ENCODE measurements at places on chromosomes 12 and 14.

GRCh38 chr12:13173012-13173932, 23.3 kb upstream of the EMP1 start:
- DNase-seq: peak; percentile 69

DNA sequence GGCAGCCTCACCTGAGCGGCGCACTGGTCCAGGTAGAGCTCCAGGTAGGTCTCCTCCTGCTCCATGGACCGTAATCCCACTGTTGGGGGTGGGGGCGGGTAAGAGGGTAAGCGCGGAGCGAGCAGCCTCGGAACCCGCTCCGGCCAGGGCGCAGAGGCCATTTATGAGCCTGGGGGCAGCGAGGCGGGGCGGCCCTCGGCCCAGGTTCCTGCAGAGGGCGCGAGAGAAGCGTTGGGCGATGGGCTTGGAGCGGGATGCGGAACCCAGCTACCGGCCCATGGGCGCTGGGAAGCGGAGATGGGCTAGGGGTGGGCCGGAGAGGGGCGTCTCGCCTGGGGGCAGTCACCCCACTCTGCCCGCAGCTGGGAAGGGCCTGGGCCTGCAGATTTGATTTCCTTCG, at the start of gene TBPL2:
TSS of gene TBPL2 (minus strand) at position 232 of the 400 bp plus-strand sequence. CDS start at position 65, 167 bp downstream.
- no peak for DNase-seq

- no peak for DNase-seq
Measured at GRCh38 chr12:112751844-112752243, 39.7 kb upstream of the RPH3A start.

GRCh38 chr14:23024612-23025075, 10.1 kb downstream of the PSMB5 start:
- DNase-seq: no peak

DNA sequence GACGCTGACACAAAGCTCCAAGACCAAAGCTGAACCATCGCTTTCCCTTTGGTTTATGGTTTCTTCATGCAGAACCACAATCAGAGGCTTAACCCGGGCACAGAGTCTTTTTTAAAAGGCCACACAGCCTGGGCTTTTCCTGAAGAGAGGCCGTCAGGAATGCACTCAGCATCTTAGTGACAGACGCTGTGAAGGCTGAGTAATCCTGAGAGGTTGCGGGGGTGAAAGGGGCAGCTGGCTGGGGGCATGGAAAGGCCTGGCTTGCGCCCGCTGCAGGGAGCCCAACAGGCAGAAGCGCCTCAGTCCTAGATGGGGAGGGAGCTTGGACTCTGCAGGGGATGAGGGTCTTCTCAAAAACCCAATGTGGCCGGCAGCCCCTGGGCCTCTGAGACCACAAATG, 13.6 kb downstream of the CTDSP2 start:
- DNase-seq: no peak

DNA sequence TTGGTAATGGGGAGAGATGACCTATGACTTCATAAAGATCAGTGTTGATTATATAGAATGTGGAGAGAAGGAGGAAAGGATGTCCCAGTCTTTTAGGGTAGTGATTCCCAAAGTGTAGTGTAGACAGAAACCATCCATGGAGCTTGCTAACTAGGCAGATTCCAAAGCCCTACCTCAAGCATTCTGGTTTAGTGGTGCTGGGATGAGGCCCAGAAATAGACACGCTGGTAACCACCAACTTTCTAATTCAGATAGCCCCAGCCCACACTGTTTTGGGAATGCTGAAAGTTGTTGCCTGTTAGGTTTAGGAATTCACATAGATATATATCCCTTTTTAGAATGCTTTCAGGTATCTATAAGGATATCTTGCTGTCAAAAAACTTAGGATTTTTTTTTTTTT, 69.2 kb downstream of the STAB2 start:
- no peak for DNase-seq

GRCh38 chr14:76772300-76773187, 11.3 kb downstream of the VASH1 start:
- DNase-seq: no peak

GRCh38 chr12:98439471-98439951, 75.9 kb upstream of the TMPO start:
- DNase-seq: no peak

GRCh38 chr12:44627387-44628166, 248.5 kb downstream of the NELL2 start:
- DNase-seq: no peak

GRCh38 chr12:84978921-84979320, 57.2 kb downstream of the TSPAN19 start:
- no peak for DNase-seq

DNA sequence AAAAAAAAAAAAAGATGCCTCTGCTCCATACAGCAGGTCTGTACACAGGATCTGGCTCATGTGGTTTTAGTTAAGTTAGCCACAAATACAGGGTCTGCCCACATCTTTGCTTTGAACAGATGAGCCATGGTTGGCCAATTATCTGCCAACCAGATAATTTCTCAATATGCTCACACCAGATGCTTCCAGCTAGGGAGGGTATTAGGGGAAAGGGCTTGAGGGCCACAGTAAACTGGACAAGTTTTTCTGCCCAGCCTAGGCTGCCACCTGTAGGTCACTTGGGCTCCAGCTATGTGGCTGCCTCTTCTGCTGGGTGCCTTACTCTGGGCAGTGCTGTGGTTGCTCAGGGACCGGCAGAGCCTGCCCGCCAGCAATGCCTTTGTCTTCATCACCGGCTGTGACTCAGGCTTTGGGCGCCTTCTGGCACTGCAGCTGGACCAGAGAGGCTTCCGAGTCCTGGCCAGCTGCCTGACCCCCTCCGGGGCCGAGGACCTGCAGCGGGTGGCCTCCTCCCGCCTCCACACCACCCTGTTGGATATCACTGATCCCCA, 776 bp downstream of the RDH5 start:
- no peak for DNase-seq

- no peak for DNase-seq
Measured at GRCh38 chr14:98136012-98136789, 1135.8 kb downstream of the BCL11B start.

GRCh38 chr12:46692606-46693005, 133.2 kb downstream of the SLC38A4 start:
- DNase-seq: no peak

DNA sequence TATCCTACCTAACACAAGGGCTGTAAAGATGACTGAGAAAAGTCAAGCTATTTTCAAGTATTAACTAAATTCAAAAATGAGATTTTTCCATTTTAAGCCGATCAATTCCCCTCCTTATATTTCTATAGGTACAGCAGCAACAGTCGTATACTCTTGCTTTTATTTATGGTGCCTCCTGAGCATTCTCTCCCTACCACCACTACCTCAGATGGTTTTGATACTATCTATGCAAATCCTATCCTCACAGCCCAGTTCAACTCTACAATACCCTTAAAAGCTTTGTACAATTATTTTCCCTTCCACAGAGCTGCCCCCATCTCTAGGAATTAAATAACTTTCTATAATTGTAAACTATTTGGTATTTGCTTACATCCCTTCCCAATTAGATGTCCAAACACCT, 52.1 kb downstream of the GALC start:
- no peak for DNase-seq

DNA sequence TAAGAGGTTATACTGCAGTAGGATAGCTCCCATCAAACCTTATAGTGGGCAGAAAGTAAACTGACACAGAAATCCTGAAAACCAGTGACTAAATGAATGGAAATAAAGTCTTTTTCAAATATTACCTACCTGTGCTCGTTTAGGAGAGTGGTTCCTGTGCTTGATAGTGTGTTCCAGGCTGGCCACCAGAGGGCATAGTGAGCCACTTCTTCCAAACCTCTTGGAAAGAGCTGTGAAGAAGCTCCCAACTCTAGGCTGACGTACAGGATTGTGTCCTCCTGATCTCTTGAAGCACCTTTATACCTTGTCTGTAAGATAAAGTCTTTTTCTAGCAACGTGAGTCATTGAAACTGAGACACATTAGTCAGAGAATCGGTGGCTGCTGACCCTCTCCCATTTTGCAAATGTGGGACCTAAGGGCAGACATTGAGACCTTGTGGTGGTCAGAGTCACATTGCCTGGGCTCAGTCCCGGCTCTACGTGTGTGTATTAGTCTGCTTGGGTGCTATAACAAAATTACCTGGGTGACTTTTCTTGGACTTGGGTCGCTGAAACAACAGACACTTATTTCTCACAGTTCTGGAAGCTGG, 17.6 kb downstream of the TDP1 start:
- peak; percentile 46 for DNase-seq

- DNase-seq: no peak
Measured at GRCh38 chr12:75820848-75821578, 210.6 kb downstream of the PHLDA1 start.

- DNase-seq: no peak
Measured at GRCh38 chr12:107475900-107476299, 209.7 kb upstream of the PWP1 start.

DNA sequence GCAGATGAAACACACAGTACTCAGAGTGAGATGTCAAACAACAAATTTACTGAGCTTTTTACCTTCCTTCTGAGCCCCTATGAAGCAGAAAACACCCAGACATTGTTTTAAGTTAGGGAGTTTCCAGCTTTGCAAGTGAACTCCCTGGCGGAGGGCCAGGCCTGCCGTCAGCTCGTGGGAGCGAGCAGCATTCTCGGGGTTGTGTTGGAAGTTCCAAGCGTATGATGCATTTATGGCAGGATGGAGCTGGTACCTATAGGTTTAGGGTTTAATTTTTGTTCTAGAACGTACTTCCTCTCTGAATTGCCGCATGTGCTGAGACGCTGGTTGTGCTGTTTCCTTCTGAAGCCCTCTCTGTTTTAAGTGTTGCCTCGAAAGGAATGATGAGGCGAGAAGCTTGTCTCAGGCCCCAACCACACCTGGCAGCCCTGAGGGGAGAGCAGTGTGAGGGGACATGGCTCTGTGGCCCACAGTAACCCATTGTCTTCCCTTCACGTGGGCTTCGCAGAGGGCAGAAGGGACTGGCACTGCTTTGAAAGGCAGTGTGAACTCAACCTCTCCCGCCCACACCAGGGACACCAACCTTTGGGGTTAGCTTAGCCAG, 76.6 kb downstream of the SSPN start:
- DNase-seq: peak; percentile 22

DNA sequence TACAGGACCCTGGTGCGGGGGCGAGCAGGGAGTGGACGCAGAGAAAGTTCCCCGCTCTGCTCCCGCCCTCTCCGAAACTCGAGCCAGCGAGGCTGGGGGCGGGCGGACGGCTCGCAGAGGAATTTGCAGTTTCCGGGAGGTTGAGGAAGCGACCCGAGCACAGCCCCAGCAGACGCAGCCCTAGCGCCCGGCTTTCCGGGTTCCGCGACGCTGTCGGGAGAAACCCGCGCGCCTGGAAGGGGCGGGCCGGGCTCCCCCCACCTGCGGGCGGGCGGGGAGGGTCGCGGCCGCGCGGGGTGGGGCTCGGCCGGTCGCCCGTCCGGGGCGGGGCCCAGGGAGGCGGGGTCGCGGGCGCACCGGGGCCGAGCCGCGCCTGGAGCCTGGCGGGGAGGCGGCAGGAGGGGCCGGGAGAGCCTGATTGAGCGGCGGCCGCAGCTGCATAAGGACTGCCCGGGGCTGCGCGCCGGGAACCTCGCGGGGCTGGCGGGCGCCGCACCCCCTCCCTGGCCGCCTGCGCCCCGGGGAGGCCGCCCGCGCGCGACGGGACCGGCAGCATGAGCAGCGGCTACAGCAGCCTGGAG, at the start of gene RASSF3:
TSS of gene RASSF3 (plus strand) at position 417 of the 581 bp plus-strand sequence. CDS start at position 555, 138 bp downstream.
- DNase-seq: peak; percentile 93

- DNase-seq: no peak
Measured at GRCh38 chr12:97594236-97595088, 131.9 kb downstream of the RMST start.

- no peak for DNase-seq
Measured at GRCh38 chr14:33450416-33450815, 500.5 kb downstream of the EGLN3 start.

DNA sequence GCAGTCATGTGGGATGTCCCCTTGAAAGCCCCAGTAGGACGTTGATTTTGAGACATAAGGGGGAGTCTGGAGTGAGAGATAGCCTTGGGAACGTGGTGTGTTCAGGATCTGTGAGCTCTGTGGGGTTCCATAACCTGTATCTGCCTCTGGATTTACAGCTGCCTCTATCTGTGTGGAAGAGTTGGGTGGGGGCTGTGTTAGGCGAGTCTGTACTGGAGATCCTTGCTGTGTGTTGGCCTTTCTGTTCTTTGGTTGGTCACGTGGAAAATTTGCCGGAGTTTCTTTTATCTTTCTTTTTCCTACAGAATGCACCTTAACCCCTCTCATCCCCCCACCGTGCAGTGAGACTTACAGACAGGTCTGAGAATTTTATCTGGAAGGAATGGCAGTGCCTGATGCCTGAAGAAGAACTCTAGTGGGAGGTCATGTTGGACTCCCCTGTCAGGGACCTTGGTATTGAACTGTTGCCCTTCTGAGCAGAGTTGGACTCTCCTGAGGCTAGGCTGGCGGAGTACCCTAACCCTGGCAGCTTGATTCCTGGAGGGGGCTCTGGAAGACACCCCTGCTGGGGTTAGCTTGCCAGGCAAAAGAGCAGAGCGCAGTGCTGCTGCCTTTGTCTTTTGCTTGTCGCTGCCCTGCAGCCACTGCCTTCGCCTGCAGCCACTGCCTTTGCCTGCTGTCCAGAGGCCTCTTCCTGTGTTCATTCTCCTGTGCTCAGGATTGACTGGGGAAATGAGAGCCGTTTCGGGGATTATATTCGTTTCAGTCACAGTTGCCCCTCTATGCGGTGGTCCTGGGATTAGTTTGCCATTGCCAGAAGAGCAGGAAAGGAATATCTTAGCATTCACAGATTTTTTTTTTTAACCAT, 34.1 kb downstream of the ZNF664 start:
- DNase-seq: no peak

DNA sequence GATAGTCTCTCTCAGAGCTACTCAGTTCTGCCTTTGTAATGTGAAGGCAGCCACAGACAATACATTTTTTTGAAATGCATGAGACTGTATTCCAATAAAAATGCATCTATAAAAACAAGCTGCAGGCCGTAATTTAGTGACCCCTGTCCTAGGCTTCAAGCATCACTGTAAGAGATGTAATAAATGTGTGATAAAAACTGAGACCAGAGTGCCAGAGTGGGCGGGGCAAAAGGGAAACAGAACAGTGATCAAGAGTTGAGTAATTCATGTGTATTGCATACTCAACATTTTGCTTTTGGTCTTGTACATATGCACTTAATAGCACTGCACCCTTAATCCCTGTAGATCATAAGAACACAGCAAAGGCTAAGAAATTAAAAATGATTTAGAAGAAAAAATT, 743.5 kb downstream of the DIO2 start:
- DNase-seq: no peak

DNA sequence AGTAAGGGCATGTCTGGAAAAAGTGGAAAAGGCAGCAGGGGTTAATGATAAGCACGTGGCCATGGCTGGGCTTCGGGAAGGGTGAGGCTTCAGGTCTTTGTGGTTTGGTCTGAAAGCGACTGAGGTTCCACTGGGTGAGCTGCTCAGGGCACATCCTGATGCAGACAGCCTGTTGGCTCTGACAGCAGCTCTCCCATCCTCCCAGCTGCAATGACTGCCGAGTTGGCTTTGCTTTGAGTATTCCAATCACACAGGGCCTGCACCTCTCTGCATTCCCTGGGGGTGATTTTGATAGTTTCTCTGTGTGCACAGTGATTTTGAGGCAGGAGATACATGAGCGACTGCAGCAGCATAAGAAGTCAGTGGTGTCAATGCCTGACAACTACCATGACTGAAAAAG, 390.7 kb downstream of the APAF1 start:
- DNase-seq: no peak
